GM12878 (cell line): ENCODE measurements at places on chromosomes 3 and 15.

DNA sequence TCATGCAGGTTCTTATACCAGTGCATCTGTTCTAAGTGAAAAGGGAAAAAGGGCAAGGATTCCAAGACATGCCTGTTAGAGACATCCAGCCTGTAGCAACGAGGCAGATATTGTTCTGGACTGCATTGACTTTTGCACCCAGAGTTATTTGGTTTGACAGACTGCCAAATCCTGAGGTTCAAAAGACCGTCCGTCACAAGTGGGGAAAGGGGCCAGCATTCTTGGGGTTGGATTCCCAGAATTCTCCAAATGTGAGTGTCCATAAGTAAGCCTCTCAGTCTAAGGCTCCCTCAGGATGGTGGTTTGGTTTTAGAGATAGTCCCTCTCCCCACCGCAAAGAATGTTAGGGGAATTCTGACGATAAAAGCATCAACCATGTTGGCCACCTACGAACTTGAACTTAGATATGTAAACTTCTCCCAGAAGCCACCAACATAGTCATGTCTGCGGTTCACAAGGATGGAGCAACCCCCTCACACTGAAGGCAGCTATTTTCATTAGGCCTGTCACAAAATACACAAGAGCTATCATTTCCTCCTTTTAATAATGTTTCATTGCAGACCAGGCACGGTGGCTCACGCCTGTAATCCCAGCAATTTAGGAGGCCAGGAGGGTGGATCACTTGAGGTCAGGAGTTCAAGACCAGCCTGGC, 13.6 kb upstream of the LACTB start:
- DNase-seq: no peak
- H3K36me3 ChIP-seq: no peaks in the 10 kb centered on the region
- no peaks in the 10 kb centered on the region for H3K4me1 ChIP-seq
- no peak overlapping the region for H3K4me3 ChIP-seq

DNA sequence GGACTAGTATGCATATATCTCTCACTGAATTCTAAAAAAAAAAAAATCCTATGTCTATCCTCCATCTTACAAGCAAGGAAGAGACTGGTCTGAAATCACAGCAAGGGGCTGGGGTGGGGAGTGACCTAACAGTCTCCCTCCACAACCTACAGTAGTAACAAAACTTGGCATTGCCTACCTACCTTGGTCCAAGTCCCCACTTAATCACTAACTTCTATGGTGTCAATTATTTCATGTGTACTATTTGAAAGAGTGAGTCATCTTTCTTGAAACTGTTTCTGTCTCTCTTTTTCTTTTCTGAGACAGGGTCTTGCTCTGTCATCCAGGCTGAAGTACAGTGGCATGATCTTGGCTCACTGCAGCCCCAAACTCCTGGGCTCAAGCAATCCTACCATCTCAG, 36.8 kb downstream of the CHAC1 start:
- no peak for DNase-seq
- H3K27me3 ChIP-seq: no peaks in the 10 kb centered on the region
- H3K4me1 ChIP-seq: no peaks in the 10 kb centered on the region
- no peak overlapping the region for H3K4me3 ChIP-seq

GRCh38 chr3:154884952-154885351, 195.2 kb upstream of the MME start:
- H3K27me3 ChIP-seq: no peaks in the 10 kb centered on the region
- no peak for DNase-seq
- no peak overlapping the region for H3K4me3 ChIP-seq
- no peak overlapping the region for H3K27ac ChIP-seq
- no peaks in the 10 kb centered on the region for H3K36me3 ChIP-seq

- H3K27me3 ChIP-seq: no peaks in the 10 kb centered on the region
- no peaks in the 10 kb centered on the region for H3K4me1 ChIP-seq
- H3K36me3 ChIP-seq: no peaks in the 10 kb centered on the region
- no peak overlapping the region for H3K27ac ChIP-seq
- no peak for DNase-seq
- no peak overlapping the region for H3K4me3 ChIP-seq
These were observed 65.7 kb upstream of the MRPL3 start for GRCh38 chr3:131568460-131568859.

DNA sequence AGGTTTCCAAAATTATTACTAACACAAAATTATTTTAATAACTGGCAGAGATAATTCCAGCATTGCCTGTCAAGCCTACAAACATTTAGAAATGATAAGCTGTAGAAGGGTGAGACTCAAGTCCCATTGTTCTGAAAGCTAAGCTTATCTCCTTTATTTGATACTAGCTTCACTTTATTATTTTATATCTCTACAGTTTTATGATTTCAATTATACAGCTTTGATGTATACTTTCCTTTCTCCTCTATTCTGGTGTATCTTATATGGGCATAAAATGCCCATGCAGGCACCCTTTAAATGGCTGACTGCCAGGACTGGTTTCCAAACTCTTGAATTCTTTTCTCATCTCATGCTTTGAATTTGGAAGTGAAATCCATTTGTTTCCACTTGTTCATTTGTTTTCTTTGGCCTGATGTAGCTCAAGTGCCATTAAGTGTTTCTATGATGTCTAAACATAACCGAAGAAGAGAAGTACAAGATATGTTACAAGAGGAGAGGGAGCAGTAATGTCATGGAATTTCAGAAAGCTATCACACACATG, 372.1 kb upstream of the ARHGEF26 start:
- H3K36me3 ChIP-seq: no peaks in the 10 kb centered on the region
- no peaks in the 10 kb centered on the region for H3K4me1 ChIP-seq
- H3K27me3 ChIP-seq: no peaks in the 10 kb centered on the region

GRCh38 chr3:50495609-50496423, 7.6 kb downstream of the CACNA2D2 start:
- H3K27ac ChIP-seq: no peak overlapping the region
- no peaks in the 10 kb centered on the region for H3K36me3 ChIP-seq
- no peak for DNase-seq
- no peaks in the 10 kb centered on the region; the same call in 1 of the 2 replicates for H3K27me3 ChIP-seq
- H3K4me3 ChIP-seq: no peak overlapping the region
- H3K4me1 ChIP-seq: no peaks in the 10 kb centered on the region

DNA sequence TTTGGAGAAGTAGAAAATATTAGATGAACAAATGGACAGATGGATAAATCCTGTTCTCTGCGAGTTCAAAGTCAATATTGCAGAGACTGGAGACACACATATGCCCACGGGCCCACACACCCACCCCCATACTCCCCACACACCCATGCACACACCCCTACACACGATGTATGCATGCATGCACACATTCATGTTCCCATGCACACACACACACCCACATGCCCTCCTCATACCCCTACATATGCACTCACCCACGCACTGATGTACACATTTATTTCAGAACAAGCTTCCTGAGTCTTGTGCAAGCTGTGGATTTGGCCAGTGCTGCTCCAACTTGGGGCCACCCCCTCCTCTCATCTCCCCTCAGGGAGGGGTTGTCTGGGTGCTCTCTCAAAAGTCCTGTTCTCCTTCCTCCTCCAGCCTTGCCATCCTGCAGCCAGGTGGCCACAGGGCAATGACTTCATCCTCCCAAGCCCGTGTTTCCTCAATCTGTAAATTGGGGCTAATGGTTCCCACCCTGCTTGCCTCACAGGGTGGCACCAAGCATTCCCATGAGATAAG, 16.4 kb downstream of the MAPKAPK3 start:
- peaks cover 10% of the 10 kb centered on the region for H3K4me1 ChIP-seq
- peaks cover 4% of the 10 kb centered on the region; the same call in 1 of the 2 replicates for H3K36me3 ChIP-seq
- H3K4me3 ChIP-seq: no peak overlapping the region
- H3K27ac ChIP-seq: no peak overlapping the region

DNA sequence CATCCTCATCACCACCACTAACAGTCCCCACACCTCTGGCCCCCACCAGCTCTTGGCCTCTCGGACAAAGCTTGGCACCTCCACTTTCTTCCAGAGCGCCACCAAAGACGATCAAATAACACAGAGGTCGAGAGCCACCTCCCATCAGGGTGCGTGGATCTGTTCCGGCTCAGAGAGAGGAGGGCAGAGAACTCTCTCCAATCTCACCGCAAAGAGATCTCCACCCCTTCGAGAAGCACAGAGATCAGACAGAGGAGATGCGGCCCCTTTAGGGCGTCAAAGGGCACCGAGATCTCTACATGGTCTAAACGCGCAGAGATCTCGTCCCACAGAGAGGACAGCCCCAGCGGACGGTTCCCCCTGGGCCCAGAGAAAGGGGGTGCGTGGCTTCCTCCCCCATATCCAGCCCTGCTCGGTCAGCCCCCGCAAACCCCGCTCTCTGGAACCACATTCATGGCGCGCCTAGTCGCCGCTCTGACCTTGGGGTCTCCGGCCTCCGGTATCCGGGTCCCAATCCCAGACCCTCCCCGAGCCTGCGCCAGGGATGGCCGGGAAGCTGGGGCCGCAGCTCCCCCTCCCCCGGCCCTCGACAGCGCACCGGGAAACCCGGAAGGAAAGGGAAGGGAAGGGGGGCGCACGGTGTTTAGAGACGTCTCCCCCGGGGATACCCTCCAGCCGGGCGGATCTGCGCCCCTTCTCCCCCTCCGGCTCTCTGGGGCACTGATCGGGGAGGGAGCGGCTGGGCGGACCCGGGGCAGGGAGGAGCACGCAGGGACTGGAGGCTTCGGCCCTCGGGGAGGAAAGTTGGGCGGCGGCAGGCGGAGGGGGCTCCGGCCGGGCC, 608 bp downstream of the SCN5A start:
- no peak overlapping the region for H3K27ac ChIP-seq
- peaks cover 12% of the 10 kb centered on the region; the same call in 1 of the 2 replicates for H3K27me3 ChIP-seq
- H3K36me3 ChIP-seq: no peaks in the 10 kb centered on the region
- DNase-seq: no peak
- H3K4me1 ChIP-seq: no peaks in the 10 kb centered on the region; the same call in 1 of the 2 replicates

DNA sequence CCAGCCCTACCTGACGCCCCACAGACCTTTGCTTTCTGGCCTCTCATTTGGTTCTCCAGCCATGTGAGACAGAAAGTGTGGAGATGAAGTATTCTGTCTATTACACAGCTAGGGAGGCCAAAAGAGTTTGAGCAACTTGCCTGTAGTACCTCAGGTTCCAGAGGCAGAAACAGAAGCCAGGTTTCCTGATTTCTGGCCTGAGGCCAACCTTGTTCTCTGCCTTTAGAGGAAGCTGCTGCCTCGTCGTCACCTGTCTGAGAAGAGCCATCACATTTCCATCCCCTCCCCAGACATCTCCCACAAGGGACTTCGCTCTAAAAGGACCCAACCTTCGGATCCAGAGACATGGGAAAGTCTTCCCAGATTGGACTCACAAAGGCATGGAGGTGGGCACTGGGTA, 3.8 kb downstream of the IL17RE start:
- H3K27me3 ChIP-seq: no peaks in the 10 kb centered on the region
- no peak for DNase-seq
- peaks cover 16% of the 10 kb centered on the region for H3K4me1 ChIP-seq
- H3K4me3 ChIP-seq: no peak overlapping the region

DNA sequence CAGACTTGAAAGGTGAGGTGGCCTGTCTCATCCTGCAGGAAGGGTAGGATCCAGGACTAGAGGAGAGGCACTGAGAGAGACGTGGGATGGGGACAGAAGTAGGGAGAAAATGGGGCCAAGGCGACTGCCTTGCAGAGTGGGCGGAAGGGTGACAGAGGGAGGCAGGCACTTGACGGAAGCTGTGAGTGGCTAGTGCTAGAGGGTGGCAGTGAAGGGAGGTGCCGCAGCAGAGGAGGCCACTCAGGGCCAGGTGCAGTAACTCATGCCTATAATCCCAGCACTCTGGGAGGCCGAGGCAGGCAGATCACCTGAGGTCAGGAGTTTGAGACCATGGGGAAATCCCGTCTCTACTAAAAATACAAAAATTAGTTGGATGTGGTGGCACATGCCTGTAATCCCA, 7.3 kb downstream of the CCDC33 start:
- H3K27ac ChIP-seq: no peak overlapping the region
- H3K27me3 ChIP-seq: no peaks in the 10 kb centered on the region
- no peaks in the 10 kb centered on the region; the same call in 1 of the 2 replicates for H3K4me1 ChIP-seq
- no peak for DNase-seq

GRCh38 chr3:80668600-80669294, 900.9 kb upstream of the ROBO1 start:
- H3K4me3 ChIP-seq: no peak overlapping the region
- H3K36me3 ChIP-seq: no peaks in the 10 kb centered on the region
- no peak overlapping the region for H3K27ac ChIP-seq
